ENCODE measurements at places on chromosomes 2 and 18. TPM values are rescaled to one million over a fixed set of nuclear protein-coding genes. Genes with fewer than 3 reads are reported as not detected.

DNA sequence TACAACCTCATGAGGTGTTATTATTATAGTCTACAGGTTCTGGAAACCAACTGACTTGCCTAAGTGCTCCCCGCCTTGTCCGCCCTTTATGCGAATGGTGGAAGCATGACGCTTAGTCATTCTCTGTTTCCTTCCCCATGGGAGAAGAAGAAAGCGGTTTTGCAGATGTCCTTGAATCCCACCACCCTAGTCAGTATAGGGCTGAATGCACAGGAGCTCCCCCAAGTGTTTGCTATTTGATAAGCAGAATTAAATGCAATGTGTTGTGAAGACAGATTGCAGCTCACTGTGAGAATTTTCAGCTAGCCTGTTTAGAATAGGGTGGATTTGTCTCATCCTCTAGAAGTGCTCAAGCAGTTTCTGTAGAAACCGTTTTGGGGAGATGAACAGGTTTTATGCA lies 652.0 kb downstream of the DCC start:
- no peak for DNase-seq

RAX gene
- not detected for polyA plus RNA-seq

- DNase-seq, result no peak
These were observed 33.3 kb downstream of the RBMS1 start for GRCh38 chr2:160460333-160460731.

DNA sequence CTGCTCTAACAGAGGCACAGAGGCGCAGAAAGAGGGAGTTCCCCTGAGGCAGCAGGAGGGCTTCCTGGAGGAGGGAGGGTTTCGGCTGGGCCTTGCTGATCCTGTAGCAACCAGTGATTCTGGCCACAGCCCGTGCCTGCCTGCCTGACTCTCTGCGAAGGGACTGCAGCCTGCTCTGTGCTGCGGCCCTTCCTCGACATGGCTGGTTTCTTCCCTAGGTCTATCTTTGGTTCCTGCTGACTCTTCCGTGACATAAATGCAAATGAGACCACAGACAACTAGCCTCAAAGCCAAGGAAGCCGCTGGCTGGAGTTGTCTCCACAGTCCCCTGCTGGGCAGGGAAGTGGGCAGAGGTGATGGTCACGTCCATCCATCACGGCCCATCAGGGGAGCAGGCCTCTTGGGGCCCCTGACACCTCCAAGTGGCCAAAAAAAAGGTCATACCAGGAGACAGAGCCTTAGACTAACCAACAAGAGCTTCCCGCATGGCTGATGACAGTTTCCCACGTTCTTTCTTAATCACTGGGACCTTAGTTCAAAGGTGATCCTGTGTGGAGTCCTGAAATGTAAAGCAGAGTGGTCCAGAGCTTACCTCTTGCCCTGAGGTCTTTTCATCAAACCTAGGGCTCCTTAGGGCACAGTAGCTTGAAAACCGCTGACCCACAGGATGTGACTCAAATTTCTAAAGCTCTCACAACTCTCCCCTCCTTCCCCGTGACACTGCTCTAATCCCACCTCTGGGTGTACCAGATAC lies 55.3 kb downstream of the HS1BP3 start:
- DNase-seq, result peak; percentile 68

PRKAG3 gene
- polyA plus RNA-seq, result not detected

GRCh38 chr2:165989851-165990250 lies 36.3 kb upstream of the TTC21B start:
- no peak for DNase-seq

Data from foreskin keratinocyte (primary cell).